ENCODE measurements at places on chromosomes 3 and 15.

GRCh38 chr3:180827171-180827570, 85.3 kb upstream of the FXR1 start:
- no peak for DNase-seq

DNA sequence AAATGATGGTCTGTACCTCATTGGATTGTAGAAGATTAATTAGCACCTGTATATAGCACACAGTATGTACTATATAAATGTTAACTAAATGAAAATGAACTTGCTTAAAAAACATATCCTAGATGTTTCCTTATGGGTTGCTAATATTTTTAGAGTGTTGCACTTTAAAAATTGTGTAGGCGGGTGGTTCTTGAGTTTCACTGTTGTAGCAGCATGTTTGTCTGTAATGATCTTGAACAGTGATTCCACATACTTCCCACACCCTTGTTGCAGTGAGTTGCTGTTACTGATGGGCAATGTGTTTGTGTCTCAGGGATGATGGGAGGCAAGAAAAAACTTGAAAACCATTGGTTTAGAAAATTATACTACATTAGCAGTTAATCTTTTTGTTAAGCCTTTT, 22.0 kb downstream of the USP3 start:
- no peak for DNase-seq

- DNase-seq, result no peak
Observed at GRCh38 chr3:153976891-153977554, 144.2 kb upstream of the ARHGEF26 start.

GRCh38 chr3:29581311-29581710, 300.4 kb downstream of the RBMS3 start:
- DNase-seq, result no peak

DNA sequence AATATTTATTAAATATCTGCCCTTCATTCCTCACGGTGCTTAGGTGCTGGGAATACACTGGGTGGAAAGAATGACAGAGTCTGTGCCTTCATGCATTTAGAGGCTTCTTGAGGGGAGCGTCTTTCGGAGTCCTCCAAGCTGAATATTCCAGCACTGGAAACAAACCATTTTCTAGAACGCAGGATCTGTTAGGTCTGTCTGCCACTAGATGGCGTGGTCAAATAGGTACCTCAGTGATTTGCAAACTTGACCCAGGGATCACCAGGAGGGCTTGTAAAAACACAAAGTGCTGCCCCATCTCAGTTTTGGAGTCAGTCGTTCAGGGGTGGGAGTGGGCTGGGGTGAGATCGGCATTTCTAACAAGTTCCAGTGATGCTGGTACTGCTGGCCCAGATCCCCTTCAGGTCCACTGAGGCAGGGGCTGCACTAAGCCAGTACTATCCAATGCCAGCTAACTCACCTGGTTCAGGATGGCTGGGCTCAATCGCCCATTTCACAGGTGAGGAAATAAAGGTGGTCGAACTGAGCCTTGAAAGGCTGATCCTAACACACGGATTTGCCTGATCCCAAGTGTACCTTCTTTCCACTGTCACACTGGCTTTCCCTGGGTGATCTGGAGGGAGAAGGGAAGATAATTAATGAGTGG, 14.8 kb downstream of the ARNT2 start:
- DNase-seq, result peak; percentile 66

- DNase-seq, result peak; percentile 16
Observed at GRCh38 chr3:72597756-72598195, 250.5 kb downstream of the SHQ1 start.

- no peak for DNase-seq
Observed at GRCh38 chr3:38028621-38029361, 651 bp downstream of the PLCD1 start.

DNA sequence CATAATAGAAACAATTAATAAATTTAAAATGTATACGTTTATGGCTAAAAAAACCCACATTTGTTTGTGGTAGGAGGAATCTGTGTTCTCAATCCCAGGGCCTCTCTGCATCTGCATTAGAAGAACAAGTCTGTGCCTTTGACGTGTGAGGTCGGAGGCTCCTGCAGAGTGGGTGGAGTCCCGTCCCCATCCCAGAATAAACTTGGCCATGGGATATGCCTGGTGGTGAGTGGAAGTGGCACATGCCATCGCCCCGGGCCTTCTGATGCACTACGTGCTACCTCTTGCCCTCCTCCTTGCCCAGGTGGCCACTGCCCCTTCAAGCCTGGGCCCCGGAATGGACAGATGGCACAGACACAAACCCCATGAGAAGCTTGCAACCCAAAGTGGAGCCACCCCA, 131.1 kb upstream of the NSMCE3 start:
- no peak for DNase-seq

- DNase-seq, result peak; percentile 62
Observed at GRCh38 chr3:134211797-134212196, 38.9 kb downstream of the RYK start.

- peak; percentile 22 for DNase-seq
Observed at GRCh38 chr15:92290359-92290992, 103.2 kb upstream of the ST8SIA2 start.

DNA sequence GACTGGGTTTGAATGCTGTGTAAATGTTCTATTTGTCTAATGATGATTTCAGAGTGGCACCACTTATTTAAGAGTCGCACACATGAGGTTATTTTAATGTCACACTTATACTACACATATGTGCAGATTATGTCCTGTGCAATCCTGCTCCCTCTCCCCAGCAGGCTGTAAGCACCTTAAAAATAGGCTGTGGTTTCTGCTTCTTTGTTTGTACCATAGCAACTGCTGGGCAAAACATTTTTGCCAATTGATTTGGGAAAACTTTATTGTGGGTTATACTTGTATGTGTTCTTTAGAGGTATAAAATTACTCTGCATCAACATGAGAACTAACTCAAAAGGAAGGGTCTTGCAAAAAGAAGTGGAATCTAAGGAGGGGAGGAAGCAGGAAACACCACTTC, 318.5 kb downstream of the NTRK3 start:
- peak; percentile 10 for DNase-seq

GRCh38 chr3:156677536-156677935, 3.1 kb downstream of the TIPARP start:
- DNase-seq, result peak; percentile 51

GRCh38 chr3:63705092-63705645, 52.7 kb downstream of the SNTN start:
- DNase-seq, result no peak

GRCh38 chr3:16012086-16012485, 162.4 kb upstream of the GALNT15 start:
- DNase-seq, result no peak

DNA sequence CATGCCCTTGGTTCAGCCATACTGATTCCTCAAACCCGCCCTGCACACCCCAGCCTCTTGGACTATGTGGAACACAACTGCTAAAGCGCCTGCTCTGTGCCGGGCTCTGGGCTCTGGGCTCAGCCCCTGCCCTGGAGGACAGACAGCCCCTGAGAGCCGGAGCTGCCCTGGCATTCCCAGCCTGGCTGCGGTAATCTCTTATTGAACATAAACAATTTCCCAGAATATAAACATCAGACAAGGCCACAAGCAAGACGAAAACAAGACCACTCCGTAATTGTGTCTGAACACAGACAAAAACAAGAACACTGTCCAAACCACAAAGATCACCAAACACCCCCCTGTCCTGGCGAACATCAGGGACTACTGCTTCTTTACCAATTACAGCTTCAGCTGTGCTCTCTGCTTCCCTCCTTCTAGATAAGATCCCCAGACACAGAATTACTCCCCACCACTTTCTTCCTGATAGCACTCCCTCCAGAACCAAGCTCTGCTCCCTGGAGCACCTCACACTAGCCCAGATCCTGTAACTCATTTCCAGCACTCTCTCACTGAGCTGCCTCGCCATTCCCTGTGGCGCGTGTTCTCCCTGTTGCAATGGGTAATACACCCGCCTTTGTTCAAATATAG, 57.1 kb upstream of the TLE3 start:
- DNase-seq, result no peak

- peak; percentile 14 for DNase-seq
Observed at GRCh38 chr3:175386630-175387029, 527.5 kb downstream of the NAALADL2 start.

GRCh38 chr3:102124704-102125103, 275.4 kb downstream of the NFKBIZ start:
- no peak for DNase-seq

GRCh38 chr3:154851644-154852043, 228.5 kb upstream of the MME start:
- no peak for DNase-seq

DNA sequence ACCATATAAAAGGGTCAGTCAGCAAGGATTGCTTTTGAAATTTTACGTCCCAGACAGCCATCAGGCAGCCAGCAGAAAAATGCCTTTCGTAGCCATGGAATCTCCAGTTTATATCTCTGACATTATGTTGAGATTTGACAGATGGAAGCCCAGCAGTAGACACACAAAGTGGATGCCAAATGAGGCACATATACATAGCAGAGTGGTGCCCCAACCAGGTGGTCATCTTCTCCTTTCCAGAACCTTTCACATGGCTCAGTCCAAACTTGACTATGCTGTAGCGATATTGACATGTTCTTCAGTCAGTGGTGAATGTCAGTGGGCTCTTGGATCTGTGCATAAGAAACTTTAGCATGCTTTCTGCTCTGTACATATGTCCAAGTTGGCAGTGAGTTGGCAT, 123.3 kb upstream of the GBE1 start:
- DNase-seq, result no peak

GRCh38 chr15:64146885-64147681, 4.4 kb upstream of the SNX22 start:
- no peak for DNase-seq

DNA sequence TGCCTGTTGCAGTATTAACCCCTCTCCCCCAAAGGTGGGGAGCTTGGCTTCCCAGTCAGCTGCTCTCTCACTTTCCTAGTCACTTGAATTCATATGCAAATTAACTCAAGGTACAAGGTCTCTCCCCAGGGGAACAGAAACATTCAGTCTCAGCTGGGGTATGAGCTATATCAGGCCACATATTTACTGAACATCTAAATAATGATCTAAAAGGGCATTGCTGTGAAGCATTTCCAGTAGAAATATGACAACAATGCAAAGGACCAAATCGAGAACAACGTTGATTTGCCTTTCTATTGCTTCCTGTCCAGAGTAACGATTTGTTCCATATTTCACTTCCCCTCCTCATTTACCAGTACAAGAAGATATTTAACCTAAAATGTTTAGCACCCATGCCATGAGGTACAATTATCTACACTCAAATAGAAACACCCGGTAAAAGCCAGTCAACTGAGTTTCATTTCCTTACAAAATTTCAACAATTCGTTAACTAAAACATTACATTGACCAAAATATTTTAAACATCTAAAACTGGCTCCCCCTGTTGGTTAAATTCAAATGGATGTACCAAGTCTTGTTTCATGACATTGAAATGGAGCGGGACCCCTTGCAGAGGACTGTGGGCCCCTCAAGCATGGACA, 36.5 kb upstream of the KLHL6 start:
- no peak for DNase-seq

DNA sequence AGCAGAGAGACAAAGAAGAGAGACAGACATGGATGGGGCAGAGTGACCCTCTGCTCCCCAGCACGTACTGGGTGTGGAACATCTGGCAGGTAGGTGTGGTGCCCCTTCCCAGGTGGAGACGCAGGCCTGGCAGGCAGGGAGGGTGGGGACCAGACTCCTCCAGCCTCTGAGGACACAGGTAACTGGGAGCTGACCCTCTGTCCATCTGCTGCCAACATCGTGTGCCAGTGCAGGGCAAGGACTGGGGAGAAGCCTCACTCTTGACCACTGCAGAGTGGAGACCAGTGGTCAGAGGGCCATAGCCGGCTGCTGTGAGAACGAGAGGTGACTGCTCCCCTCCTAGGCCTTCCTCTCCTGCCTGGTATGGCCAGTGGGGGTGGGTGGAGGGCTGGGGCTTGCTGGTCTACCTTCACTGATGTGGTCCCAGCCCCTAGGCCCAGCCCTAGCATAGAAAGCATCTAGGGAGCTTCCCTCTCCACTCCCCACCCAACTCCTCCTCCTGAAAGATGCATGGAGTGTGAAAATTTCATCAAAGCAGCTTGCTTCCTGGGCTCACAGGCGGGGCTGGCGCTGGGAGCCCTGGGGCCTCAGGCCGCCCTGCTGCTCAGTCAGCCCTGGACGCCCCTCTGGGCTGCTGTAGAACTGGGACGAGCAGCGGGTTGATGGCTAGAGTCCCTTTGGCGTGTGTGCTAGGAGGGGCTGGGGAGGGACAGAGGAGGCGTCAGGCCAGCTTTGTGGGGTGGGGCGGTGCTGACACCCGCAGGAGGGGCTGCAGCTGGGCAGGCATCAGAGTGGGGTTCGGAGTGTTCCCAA, 90.3 kb downstream of the PLXNA1 start:
- DNase-seq, result no peak

DNA sequence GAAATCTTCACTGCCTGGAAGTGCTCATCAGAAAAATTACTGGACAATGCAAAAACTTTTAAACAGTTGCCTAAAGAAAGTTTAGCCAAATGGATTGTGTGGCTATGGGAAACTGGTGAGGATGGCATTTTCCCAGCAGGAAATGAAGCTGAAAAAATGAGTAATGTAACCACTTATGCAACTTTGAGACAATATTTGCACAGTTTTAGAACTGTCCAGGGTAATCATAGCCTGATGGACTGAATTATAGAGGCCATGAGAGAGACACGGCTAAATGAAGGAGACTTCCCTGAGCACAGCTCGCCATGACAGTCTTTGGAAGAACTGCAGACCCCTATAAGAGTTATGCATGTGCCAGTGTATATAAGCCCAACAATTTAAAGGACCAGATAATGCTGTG, 881.5 kb downstream of the VGLL3 start:
- no peak for DNase-seq

DNA sequence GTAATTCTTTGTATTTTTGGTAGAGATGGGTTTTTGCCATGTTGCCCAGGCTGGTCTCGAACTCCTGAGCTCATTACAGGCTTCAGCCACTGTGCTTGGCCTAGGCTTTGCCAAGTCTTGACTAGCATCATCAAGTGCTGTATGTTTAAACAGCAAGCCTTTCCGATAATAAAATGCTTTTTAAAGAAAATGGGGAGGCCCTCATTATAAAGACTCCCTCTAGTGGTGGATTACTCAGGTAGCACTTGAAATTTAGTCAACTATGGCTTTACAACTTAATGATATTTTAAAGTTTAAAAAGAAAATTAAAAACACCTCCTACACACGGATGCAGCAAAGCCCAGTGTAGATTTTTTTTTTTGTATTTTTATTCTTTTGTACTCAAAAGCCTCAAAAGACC, 213.6 kb downstream of the GAP43 start:
- peak; percentile 16 for DNase-seq

DNA sequence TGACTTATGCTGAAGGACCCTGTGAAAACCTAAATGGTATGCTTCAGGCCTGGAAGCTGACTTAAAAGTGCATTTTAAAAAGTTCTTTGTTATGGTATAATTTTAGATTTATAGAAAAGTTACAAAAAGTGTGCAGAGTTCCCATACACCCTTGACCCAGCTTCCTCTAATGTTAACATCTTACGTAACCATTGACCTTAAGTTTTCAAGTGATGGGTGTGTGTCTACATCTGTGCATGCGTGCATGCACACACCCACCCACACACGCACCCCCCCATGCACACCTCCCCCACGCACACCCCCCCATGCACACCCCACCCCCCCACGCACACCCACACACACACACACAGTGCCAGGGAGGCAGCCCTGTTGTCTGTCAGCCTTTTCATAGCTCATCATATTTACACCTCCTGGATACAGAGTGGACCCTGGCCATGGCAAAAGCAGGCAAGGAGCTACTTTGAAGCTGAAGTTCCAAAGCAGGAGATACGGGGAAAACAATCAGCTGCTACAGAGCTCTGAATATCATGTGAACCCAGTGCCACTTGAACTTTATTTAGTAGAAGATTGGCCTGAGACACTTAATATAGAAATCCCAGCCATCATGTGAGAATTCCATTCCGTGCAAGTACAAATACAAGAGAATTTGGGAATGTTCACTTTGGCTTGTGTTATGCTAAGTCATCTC, 30.0 kb upstream of the TRAK1 start:
- DNase-seq, result peak; percentile 92

- no peak for DNase-seq
Observed at GRCh38 chr15:70014860-70015490, 82.7 kb downstream of the TLE3 start.

Measured in myocyte (in vitro differentiated cells).